ENCODE measurements at places on chromosomes 5 and 9.

- DNase-seq = no peak
These were observed 153.3 kb upstream of the SLC12A2 start for GRCh38 chr5:127930311-127930710.

- no peak for DNase-seq
These were observed 22.0 kb downstream of the OR2S2 start for GRCh38 chr9:35935755-35936509.

- DNase-seq = no peak
These were observed 1.2 kb downstream of the CDKN2B-AS1 start for GRCh38 chr9:21995666-21996398.

DNA sequence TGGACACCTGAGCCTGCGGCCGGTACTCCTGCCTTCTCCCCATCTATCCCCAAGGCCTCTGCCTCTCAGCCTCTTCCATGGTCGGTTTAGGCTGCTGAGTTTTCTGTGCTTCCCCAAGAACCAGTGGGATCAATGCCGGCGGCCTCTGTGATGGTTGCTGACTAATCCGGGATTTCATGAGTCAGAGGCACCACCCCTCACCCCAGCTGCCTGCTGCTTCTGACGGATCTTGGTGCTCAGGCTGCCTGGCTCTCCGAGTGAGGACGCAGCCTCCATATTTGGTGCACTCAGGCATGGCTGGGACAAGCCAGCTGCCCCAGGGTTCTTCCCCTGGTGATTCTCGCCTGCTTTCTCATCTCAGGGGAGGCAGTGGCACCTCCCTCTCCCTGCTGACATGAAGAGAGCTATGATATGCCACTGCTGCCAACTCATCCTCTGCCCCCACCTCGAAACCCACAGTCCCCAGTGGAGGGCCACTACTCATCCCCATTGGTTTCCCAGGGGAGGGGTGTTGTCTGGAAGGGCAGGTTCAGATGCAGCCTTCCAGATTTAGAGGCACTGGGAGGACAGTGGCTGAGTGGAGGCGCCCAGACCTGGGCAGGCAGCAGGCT is 3.3 kb upstream of the MAN1B1 start:
- peak; percentile 49 for DNase-seq

DNA sequence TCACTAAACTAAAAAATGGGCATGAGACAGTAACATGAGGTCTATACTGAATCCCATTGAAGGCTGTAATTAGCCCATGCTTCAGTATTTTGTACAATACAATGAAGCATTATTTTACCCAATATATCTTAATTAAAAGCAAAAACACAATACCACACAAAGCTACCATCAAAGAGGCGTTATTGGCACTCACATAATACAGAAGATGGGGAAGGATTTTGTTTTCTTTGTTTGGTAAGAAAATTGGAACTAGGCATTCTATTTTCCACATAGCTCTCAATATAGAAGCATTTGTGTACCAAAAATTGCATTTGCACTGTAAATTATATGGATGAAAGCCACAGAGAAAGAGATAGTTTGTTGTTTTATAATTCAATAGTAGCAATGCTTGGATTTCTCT is 761.0 kb downstream of the EFNA5 start:
- no peak for DNase-seq

DNA sequence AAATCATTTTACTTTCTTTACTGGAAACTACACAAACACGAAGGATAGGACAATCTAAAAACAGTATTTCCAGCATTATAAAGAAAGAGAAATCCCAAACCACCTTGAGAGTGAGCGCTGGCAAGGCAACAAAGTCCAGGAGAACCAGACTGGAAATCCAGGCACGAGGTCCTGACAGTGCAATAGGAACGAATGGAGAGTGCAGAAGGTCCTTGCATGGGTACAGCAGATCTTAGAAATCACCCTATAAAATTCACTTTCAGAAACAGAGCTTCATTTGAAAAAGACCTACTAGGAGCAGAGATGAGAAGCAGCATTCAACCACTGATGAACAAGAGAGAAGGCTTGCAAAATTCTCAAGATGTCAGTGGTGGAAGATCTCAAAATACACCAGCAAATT is 133.7 kb upstream of the ST8SIA4 start:
- DNase-seq = no peak

DNA sequence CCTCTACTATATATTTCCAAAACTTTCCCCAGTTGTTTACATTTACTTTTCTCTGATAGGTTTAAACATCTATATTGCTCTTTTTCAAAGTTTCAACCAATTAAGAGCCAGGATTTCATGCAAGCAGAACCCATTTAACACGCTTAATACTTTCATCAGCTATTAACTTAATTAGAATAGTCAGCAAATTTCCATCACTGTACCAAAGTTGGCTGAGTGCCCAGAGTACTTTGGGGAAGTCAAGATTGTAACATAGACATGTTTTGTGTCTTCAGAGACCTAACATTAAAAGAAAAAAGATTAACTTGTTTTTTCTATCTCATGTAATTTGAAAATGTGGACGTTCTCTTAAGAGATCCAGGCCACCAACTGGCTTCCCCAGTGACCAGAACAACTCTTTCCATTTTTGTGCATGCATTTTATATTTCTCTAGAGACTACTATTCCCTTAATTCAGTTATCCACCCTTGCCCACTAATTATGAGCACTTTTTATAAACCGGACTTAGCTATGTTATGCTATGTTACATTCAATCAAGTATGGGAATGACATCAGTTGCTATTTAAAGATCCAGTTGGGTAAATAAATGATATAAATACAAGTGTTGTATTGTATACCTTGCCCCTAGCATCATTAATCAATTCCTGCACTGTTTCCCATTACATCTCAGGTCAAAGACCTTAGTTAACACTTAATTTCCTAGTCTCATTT is 478.1 kb upstream of the NMUR2 start:
- no peak for DNase-seq

DNA sequence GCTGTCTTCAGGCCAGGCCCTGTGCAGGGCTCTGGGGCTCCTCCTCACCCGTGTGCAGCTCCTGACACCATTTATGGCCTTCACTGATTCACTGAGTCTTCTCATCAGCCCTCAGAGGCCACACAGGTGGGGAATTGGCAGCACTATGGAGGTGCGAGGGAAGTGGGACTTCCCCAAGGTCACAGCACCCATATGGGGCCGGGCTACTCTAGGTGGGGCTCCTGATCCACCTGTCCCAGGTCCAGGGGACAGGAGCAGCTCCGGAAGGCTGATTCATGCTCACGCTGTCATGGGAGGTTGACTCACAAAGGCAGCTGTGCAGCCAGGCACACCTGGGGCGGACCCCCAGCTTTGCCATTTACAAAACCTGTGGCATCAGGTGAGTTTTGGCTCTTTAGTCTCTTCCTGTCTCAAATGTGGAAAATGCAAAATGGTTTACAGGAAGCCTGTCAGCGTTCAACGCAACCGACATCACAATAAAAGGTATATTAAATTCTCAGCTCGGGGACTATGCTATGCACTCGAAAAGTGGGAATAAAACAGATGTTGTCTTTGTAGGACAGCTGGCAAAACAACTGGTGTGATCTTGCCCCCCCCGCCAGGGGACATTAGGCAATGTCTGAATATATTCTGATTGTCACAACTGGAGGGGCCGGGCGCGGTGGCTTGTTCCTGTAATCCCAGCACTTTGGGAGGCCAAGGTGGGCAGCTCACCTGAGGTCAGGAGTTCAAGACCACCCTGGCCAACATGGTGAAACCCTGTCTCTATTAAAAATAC is 15.0 kb downstream of the NAIF1 start:
- no peak for DNase-seq

- DNase-seq = no peak
These were observed 13.0 kb downstream of the APBA1 start for GRCh38 chr9:69658987-69659675.

- peak; percentile 53 for DNase-seq
These were observed 3.6 kb upstream of the DPH7 start for GRCh38 chr9:137582286-137582860.

DNA sequence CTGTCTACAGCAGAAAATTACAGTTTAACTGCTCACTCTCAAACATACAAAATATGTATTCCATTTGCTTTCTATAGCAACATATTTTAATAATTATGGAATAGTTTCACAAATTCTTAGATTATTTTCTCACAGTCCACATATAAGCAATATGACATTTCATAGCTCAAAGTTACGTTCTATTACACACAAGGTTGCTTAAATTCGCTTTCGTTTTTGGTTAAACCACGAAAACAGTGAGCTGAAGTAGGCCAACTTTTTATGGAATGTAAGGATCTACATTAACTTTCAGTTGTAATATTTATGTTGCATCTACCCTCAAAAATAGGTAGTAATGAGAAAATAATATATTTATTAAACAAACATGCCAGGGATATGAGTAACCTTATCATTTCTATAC is 966.0 kb upstream of the ACO1 start:
- DNase-seq = no peak

- no peak for DNase-seq
These were observed 25.0 kb downstream of the TNFSF8 start for GRCh38 chr9:114905170-114905940.

- no peak for DNase-seq
These were observed 74.5 kb upstream of the MAP3K1 start for GRCh38 chr5:56740868-56741267.

DNA sequence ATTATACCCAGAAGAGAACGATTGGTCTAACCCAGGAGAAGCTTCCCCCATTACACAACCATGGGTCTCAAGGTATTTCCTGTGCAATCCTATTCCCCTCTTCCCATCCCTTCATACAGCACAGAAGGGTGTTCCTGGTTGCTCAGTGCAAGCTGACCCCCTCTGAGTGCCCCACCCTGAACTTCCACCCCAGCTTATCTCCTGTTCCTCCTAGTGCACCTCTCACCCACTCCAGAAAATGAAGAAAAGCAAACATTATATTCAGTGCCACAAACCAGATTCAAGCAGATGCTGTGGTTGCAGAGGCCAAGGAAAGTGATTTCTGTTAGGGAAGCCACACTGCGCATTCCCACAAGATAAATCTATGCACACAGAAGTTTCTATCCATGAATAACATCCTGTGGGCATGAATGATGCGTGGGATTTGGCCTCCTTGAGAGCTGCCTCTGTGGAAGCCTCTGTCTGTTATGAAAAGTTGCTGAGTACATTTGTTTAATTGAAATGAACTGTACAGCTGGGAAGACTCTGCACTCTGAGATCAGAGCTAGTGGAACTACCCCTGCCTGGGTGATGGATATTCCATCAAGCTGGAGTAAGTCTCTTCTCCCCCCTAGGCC is 2.2 kb upstream of the OR2S2 start:
- DNase-seq = no peak

- no peak for DNase-seq
These were observed 85.3 kb downstream of the FAM114A2 start for GRCh38 chr5:153953411-153953810.

DNA sequence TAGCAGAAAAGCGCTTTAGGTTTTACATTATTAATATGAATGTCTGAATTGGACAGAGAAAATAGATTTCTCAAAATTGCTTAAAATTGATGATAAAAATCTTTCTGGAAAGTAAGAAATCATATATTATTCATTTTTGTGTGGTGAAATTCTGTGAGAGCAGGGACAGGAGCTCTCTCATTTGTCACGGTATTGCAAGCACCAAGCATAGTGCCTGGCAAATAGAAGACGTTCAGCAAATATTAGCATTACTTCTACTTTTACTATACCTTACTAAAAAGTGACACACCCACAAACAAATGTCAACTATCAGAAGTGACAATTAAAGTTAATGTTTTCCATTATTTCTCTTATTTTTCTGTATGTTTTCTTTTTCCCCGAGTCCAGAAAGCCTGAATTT is 69.1 kb downstream of the XRCC4 start:
- no peak for DNase-seq

DNA sequence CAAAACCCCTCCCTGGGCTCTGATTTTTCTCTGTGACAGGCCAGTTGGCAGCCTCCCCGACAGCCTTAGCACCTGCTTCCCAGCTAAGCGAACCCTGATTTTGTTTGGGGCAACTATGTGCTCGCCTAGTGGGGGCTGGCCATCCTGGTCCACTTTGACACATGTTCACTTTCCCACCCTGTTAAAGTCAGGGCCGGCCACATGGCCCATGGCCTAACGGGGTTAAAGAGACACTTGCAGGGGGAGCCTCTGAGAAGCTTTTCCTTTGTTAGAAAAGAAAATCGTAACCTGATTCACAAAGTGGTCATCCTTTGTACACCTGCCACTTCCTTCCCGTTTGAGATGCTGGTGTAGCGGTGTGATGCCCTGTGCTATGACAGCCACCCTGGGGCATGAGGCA is 1.3 kb upstream of the CACNA1B start:
- no peak for DNase-seq

GRCh38 chr5:74934949-74935751 is 69.0 kb upstream of the FAM169A start:
- DNase-seq = peak; percentile 45

DNA sequence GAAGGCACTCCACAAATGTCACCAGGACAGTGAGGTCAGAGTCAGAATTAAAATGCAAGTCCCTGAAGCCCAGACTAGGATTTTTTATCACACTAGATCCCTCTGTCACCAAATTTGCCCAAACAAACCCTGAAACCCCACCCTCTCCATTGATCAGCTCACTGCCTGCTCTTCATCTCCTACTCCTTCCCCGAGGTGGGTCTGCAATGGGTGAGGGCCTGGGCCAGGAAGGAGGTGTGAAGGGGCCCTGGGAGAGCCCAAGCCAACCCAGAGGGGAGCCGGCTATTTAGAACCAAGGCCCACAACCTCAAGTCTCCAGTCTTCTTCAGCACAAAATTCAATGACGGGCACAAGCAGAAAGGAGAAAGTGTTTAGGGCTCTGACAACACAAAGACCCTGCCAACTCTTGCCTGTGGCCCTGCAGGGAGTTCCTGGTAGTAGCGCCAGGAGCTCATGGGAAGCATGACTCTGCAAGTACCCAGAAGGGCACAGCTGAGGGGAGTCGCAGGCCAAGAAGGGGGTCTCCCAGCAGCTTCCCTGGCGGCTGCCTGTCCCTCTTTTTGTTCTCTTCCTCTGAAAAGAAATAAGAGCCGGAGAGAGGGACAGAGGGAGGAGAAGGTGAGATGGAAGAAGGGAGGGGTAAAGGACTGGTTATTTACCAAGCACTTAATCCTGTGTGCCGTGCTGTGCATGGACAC is 5.5 kb downstream of the FOXI1 start:
- no peak for DNase-seq

DNA sequence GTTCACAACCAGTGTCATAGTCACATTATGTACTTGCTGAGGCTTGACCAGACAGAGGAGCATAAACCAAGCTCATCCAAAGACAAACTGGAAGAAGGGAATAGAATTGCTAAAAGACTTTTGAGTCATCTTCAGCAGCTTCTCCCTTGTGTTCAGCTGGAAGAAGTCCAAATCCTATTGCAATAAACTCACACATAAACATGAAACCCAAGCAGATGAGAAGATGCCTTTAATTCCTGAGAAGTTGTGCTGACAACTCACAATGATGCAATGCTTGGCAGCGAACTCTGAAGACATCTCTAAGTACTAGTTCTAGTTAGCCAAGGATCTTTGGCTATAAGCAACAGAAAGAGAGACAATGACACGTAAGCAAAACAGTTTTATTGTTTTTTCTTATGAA is 642.1 kb downstream of the KCTD16 start:
- no peak for DNase-seq

DNA sequence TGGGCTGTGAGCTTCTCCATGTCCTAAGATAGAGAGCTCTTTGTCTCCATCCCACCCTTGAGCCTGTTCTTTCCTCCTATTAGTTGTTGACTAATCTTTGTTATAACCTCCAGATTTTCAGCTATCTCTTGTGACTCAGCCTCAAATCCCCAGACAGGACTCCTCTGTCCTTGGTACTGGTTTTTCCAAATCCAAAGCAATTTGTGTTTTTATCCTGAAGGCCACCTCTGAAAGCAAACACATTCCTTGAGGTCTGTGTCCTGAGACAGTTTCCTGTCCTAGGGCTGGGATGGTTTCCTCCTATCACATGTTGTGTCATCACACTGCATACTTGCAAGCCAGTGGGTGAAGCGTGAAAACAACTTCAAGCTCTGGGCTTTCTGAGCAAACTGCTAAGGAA is 8.5 kb downstream of the TNC start:
- DNase-seq = no peak

GRCh38 chr9:3856592-3856991 is 330.8 kb upstream of the RFX3 start:
- DNase-seq = no peak
